Umbilical cord (tissue), 2 donors: ENCODE measurements at places on chromosomes 7 and 10.

- DNase-seq, result peak; percentile 98
Measured at GRCh38 chr10:71999360-72000072, 35.3 kb downstream of the CHST3 start.

DNA sequence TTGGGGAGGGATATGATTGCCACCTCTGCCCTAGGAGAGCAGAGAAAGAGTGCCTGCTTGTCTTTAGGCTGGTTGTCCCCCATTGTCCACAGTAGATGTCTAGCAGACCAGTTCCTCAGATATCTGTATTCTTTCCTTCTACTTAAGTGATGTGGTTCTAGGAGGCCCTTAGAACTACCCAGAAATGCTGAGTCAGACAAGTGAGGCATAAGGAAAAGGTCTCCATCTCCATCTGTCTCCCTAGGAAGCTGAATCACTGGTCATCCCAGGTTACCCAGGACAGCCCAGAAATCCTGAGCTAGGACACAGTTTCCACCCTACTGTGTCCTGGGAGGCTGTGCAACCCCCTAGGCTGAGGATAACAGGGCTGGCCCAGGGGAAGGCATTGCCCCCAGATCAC, 93.4 kb upstream of the INHBA start:
- no peak for DNase-seq

DNA sequence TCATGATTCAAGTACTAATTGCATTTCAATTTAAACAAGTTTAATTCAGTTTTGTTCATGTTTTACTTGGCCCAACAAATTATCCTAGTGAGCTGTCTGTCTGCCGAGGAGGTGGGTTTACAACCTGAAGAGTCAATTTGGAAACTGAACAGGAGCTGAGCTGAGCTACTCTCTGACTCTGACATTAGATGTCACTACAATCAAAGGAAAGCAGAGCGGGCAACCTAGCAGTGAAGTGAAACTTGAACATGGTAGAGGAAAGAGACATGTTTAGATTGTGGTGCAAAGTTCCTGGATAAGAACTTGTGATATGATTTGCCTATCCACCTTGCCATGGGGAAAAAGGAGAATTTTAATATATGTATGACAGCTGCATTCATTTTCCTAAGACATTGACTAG, 9.6 kb upstream of the AGR3 start:
- DNase-seq, result peak; percentile 70

DNA sequence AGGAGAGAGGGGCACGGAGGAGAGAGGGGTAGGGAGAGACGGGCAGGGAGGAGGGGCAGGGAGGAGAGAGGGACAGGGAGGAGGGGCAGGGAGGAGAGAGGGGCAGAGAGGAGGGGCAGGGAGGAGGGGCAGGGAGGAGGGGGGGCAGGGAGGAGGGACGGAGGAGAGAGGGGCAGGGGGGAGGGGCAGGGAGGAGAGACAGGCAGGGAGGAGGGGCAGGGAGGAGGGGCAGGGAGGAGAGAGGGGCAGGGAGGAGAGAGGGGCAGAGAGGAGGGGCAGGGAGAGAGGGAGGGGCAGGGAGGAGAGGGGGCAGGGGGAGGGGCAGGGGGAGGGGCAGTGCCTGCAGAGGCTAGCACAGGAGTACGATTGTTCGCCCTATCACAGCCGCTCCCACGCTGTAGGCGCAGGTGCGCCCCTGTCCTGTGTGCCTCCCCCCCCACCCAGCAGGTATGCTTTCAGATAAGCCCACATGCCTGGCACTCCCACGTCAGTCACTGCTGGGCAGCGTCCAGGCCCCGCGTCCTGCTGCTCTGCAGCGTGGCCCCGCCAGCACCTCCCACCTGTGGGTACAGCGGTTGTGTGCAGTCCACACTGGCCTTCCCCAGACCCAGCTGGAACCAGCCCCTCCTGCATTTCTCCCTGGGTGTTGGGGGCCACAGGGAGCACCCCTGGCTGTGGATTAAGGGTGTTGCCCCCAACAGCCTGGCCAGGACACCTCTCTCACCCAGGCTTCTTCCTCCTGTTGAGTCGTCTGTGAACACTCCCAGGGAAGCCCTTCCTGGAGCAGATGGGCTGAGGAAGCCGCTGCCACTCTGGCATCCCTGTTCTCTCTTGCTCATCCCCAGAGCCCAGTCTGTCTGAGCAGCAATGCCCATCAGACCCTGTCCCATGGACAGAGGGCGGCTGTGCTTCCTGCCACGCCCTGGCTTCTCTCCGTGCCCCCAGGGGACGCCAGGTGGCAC, 10.8 kb downstream of the NKX6-2 start:
- no peak for DNase-seq

DNA sequence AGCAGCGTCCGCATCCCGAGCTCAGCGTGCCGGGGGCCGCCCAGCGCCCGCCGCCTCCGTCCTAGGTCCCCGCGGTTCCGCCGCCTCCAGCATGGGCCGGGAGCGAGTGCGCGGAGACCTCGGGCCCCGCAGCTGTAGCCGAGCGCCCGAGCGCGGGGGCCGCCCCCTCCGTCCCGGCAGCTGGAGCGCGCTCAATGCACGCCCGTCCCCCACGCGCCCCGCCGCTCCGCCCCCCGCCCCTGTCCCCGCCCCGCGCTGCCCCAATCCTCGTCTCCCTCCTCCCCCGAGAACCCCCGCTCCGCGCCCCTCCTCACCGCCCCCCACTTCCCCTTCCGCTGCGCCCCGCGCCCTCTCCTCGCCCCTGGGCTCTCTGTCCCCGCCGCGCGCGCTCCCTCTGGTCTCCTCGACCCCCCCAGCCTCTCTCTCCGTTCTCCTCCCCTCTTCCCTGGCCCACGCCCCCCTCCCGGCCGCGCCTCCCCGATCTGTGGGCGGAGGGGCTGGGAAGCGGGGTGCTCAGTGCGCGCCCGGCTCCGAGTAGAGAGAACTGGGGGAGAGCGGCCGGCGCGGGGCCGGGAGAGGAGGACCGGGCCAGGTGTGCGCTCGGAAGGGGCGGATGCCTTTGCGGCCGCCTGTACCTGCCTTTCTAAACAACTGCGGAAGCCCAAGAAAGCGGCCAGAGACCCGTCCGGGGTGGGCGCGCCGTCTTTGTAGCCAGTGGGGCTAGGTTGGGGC, at the start of gene VIPR2:
VIPR2 (minus strand) TSS at position 110 of the 732 bp plus-strand sequence; CDS start at position 14, 96 bp downstream.
- DNase-seq, result no peak

- DNase-seq, result no peak
Measured at GRCh38 chr7:84997626-84998025, 189.2 kb downstream of the SEMA3D start.

DNA sequence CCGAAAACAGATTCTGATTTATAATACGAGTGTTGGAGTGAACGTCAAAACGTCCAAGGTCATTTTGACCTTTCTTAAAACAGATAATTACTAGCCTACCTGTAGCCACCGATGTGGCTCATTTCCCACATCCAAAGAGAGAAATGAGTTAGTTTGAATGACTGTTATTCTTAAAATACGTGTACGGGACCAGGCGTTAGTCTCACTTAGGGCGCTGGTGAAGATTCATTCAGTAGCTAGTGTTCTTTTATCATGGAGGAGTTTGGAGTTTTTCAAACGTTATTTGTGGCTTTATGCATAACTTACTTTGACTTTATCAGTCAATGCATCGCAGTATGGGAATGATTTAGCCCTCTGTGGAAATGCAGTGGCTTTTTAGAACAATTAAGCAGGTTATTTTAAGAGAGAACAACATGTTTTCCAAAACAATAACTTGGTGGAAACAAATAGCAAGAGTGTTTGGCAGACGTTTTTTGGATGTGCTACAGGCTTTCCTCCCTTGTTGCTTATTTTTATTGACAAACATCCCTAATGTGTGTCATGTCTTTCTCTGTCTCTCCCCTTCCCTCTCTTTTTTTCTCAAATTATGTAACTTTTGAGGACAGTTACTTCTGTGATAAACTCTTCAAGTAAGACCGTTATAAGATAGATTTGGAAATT, 1.6 kb downstream of the BICC1 start:
- DNase-seq, result peak; percentile 2

DNA sequence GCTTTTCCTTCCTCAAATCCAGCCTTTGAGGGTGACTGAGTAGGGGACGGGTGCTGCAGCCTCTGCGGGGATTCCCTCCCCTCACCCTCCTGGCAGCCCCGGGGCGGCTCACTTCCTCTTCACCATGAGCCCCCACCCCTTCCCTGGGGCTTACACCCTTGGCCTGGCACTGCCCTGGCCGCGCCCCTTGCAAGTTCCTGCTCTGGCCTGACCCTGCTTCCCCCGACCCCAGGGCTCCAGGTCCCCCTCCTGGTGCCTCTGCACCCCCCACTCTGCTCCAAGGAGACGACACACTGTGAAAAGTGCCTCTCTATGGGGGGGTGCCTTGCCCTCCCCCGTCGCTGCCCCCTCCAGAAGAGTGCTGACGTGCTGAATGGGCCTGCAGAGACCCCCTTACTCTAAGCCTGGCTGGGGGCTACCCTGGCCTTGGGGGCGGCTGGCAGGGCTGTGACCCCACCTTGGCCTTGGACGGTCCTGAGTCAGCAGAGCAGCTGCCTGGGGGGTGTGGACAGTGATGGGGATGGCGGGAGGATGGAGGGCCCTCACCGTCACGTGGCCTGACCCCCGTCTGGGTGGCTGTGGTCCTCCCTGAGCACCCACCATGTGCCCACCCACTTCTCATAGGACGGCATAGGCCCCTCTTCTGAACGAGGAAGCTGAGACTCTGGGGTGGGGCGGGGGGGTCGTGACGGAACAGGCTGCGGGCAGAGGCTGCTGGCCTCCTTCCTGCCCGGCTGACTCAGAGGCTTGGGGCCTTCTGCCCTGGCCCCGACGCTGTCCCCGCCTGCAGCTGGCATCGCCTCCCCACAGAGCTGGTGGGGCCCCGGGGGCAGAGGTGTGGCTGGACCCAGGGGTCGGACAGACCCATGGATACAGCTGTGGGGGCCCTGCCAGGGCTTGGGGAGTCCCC, 9.8 kb downstream of the LFNG start:
- peak; percentile 65 for DNase-seq

DNA sequence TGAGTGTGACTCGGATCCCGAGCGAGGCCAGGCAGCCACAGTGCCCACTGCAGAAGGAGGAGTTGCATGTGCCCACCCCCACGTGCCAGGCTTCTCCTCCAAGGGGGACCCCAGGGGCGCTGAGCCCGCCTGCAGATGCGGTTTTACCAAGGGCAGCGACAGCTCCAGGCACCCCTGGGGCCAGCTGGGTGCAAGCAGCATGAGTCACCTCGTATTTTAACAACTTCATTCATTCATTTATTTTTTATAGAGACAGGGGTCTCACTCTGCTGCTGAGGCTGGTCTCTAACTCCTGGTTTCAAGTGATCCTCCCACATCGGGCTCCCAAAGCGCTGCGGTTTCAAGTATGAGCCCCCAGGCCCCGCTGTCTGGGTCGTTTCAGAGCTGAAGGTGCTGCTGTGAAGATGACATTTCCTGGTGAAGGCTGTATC, 1.3 kb upstream of the FOXL3 start:
- DNase-seq, result no peak

DNA sequence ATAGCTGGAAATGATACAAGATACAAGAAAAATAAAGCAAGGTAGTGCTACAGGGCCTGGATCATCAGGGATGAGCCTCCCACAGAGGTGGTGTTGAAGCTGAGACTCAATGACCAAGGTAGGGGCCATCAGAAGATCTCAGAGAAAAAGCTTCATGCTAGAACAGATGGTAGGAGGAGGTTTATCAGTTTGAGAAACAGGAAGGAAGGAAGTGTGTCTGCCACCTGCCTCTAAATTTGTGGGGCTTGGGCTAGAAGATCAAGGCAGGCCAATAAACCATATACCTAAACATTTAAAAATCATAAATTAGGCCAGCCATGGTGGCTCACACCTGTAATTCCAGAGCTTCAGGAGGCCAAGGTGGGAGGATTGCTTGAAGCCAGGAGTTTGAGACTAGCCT, 410.8 kb upstream of the PRKCQ start:
- DNase-seq, result no peak

- no peak for DNase-seq
Measured at GRCh38 chr10:34413214-34413613, 401.9 kb downstream of the PARD3 start.

DNA sequence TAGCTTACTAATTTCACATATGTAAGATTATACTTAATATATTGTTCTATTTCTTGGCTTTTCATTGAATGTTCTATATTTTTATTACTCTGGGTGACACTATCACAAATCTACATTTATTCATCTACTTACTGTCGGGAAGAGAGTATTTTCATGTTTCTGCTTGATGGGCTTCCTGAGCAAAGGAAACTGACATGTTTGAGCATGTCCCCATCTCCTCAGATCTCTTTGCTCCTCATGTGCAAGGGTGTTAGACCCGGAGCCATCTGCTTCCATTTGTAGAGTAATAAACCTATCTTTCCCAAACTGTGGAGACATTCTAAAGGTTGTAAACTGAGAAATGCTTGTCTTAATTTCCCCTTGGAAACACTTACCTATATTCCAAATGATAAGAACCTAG, 103.5 kb downstream of the LSMEM1 start:
- no peak for DNase-seq

DNA sequence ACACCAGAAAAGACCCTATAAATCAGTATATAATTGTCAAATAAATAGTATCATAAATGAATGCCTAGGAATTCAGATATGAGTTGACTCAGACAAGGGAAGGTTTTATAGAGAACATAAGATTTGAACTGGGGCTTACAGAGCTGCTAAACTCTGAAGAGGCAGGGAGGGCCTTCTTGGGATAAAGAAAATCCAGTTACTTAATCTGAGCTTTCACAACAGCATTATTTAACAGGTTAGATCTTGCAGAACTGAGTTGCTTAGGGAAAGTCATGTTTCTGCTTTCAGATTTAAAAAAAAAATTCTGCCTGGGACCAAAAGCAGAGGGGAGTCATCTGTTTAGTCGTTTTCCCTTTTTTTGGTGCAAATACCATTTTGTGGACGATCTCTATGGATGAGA, 594.8 kb upstream of the FZD8 start:
- DNase-seq, result peak; percentile 92

DNA sequence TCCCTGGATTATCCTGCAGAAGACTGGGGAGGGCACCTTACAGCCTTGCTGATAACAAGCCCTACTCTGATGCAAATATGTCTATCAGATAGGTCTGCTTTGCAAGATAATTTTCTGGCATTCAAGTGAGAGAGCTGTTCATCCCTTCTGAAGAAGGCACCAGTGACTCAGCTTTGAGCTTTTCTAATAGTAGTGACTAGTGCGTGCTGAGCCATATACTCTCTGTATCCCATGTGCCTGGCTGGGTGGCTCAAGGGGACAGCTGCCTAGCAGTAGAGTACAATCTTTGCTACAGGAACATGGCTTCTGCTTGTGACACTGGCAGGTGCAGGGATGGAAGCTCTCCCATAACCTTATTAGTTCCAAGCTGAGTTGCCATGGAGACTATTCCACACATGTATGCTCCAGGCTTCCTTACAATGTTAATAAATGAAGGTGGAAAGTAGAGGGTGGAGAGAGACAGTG, 35.0 kb upstream of the ABCB4 start:
- no peak for DNase-seq
